ENCODE measurements at places on chromosomes 2 and 18.

GRCh38 chr18:22455425-22456115 lies 37.9 kb upstream of the CTAGE1 start:
- no peak for DNase-seq

DNA sequence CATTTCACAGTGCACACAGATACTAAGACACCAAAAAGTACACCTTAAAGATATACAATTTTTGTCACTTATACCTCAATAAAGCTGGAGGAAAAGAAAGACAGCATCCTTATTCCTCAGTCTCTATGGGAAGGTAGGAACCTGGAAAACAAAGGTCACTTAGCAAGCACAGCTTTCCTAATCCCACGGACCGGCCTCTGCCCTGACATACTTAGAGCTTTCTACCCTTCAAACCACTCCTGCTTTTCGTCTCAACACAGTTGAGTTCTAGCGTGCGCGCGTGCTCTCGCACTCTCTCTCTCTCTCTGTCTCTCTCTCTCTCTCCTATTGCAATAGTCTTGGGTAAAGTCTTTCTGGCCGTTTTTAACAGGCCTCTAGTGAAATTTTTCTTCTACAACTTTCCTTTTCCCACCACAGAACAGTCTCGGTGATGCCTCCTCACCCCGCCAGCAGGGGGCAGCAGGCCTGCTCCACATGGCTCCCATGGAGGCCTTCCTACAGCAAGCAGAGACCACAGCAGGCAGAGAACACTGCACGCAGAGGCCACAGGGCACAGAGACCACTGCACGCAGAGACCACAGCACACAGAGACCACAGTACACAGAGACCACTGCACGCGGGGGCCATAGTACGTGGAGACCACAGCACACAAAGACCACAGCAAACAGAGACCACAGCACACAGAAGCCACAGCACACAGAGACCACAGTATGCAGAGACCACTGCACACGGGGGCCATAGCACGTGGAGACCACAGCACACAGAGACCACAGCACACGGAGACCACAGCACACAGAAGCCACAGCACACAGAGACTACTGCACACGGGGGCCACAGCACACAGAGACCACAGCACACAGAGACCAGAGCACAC lies 106.9 kb downstream of the FBXO15 start:
- no peak for DNase-seq

DNA sequence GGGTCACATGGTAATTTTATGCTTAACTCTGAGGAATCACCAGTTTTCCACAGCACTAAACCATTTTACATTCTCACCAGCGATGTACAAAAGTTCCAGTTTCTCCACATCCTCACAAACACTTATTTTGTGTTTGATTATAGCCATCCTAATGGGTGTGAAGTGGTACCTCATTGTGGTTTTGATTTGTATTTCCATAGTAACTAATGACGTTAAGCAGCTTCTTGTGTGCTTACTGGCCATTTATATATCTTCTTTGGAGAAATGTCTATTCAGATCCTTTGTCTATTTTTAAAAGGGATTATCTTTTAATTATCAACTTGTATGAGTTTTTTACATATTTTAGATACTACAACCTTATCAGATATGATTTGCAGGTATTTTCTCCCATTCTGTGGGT lies 42.0 kb downstream of the CCDC150 start:
- no peak for DNase-seq

GRCh38 chr2:174174741-174175140 lies 73.6 kb downstream of the OLA1 start:
- DNase-seq: no peak

GRCh38 chr2:80469428-80469827 lies 164.9 kb upstream of the LRRTM1 start:
- DNase-seq: no peak

- no peak for DNase-seq
Observed at GRCh38 chr2:224264259-224264658, 137.6 kb downstream of the FAM124B start.

GRCh38 chr18:33751613-33752221 lies 173.7 kb downstream of the ASXL3 start:
- no peak for DNase-seq
